ENCODE measurements at places on chromosomes 4 and X.
A peak's percentile ranks its signal among the peaks of the same experiment; 100 is the strongest.

DNA sequence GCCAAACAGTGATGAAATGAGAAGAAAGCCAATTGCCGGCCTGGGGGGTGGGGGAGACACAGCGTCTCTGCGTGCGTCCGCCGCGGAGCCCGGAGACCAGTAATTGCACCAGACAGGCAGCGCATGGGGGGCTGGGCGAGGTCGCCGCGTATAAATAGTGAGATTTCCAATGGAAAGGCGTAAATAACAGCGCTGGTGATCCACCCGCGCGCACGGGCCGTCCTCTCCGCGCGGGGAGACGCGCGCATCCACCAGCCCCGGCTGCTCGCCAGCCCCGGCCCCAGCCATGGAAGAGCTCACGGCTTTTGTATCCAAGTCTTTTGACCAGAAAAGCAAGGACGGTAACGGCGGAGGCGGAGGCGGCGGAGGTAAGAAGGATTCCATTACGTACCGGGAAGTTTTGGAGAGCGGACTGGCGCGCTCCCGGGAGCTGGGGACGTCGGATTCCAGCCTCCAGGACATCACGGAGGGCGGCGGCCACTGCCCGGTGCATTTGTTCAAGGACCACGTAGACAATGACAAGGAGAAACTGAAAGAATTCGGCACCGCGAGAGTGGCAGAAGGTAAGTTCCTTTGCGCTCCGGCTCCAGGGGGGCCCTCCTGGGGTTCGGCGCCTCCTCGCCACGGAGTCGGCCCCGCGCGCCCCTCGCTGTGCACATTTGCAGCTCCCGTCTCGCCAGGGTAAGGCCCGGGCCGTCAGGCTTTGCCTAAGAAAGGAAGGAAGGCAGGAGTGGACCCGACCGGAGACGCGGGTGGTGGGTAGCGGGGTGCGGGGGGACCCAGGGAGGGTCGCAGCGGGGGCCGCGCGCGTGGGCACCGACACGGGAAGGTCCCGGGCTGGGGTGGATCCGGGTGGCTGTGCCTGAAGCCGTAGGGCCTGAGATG, at the start of gene SHOX:
Gene SHOX (plus strand): TSS at position 180 of the 885 bp plus-strand sequence. CDS start 107 bp downstream, at position 287.
- DNase-seq, result no peak

DNA sequence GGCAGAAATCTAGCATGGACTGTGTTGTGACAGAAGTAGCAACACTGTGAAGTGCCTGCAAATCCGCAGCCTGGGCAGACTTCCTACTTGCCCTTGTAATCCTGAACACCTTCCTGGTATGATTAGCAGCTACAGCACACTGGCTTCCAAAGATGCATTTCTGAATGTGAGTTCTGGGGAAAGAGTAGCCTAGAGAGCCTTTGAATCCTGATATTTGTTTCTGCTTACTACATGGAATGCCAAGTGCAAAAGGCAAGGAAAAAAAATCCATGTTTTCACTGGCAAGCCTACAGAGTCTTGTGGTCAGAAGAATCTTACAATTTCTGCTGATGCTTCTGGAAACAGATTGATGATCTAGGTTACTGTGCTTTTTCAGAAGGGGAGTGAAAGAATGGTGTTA, 223.7 kb downstream of the COL25A1 start:
- no peak for DNase-seq

DNA sequence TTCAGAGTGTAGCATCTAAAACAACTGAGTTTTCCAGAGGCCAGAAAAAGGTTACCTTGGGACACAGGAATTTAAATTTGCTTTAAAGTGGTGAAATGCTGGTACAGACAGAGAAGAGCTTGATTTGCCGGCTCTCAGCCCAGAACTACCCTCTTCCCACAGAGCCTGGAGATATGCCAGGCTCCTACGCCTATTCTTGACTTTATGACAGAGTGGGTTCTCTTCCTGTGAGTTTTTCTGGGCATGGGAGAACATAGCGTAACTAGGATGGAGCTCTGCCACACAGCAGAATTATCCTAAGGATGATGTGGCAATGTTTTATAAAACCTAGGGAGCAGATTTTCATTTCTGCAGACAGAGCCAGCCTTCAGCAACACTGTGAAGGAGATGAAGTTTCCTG, 241.8 kb downstream of the GRIA3 start:
- DNase-seq, result no peak

GRCh38 chr4:173370130-173370476, 651 bp upstream of the SAP30 start:
- DNase-seq, result peak; percentile 76

- no peak for DNase-seq
Measured at GRCh38 chrX:17497193-17497592, 122.2 kb downstream of the NHS start.

DNA sequence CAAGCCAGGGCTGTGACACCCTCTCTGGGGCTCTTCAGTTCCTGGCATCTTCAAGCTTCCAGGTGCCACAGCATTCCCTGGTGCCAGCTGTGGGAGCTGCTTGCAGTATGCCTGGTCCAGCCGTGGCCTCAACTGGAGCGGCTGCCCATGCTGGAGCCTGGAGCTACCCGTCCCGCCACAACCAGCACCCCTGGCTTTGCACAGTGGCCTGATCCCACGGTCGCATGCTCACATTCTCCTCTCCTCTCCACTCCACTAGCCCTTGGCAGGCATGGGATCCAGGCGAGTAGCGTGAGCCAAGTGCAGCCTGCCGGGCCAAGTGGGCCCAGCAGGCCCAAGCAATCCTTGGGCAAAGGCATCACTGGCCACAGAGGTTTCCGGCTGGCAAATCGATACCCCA, 81.7 kb downstream of the PPP4R3C start:
- no peak for DNase-seq

DNA sequence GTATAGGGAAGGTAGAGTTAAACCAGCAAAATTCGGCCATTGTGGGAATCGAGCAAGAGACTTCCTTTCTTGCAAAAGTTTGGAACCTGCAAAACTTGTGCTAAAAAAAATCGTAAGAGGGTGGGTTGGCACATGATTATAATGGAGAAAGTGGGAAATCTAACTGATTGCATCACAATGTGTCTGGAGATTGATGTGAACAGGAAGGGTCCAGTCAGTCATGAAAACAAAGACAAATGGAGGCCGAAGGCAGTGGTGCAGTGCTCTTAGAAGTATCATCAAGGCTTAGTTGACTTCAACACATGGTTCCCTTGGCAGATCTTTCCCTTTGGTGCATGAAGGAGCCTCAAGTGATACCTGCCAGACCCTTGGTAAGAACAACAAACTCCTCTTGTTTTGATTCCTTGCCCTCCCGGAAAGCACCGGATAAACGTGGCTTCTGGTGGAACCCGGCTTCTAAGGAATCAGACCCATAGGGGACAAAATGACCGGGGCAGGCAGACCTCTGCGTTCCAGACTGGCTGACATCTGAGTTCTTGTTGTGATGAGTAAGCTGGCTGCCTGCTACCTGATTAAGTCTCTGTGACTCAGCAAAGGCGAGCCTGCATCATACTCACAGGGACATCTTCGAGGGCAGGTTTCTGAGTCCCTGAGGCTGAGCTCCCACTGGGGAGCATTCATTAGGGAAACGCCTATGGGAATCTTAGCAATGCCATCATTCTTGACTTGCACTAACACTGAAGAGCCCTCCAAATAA, 87.7 kb upstream of the MAP3K15 start:
- DNase-seq, result no peak
